ENCODE measurements at places on chromosomes 6 and 20. TPM values are rescaled to one million over a fixed set of nuclear protein-coding genes. Genes with fewer than 3 reads are reported as not detected.

GRCh38 chr6:25301362-25301761, 22.2 kb downstream of the CARMIL1 start:
- no peaks in the 10 kb centered on the region for H3K36me3 ChIP-seq
- no peak overlapping the region for H3K4me3 ChIP-seq
- DNase-seq, result no peak
- no peak overlapping the region for H3K27ac ChIP-seq
- H3K27me3 ChIP-seq, result no peaks in the 10 kb centered on the region

GRCh38 chr20:63692436-63693082, 3.9 kb upstream of the TNFRSF6B start:
- no peaks in the 10 kb centered on the region for H3K27me3 ChIP-seq
- H3K36me3 ChIP-seq, result no peaks in the 10 kb centered on the region
- peaks cover 49% of the 10 kb centered on the region for H3K4me1 ChIP-seq
- no peak overlapping the region for H3K4me3 ChIP-seq
- peak; percentile 18 for DNase-seq

DNA sequence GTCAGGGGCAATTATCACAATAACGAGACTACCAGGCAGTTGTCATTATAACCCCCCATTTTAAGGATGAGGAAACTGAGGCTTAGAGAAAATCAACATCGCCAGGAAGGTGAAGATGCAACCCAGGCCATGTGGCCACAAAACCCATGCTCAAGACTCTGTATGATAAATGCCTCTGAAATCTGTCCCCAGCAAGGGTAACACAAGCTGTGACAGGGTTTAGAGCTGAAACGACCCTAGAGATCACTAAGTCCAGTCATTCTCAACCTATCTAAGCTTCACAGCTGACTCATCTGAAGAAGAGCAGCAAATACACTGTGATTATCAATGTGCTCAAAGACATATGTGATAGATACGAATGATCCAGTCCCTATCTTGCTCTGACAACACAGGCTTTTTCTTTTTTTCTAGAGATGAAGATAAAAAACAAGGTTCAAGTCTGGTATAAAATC, 47.0 kb downstream of the ARHGAP18 start:
- no peak overlapping the region for H3K4me3 ChIP-seq
- H3K4me1 ChIP-seq, result no peaks in the 10 kb centered on the region
- no peak for DNase-seq
- H3K36me3 ChIP-seq, result no peaks in the 10 kb centered on the region
- H3K27ac ChIP-seq, result no peak overlapping the region
- no peaks in the 10 kb centered on the region for H3K27me3 ChIP-seq

GRCh38 chr6:155584006-155584405, 128.4 kb upstream of the NOX3 start:
- no peaks in the 10 kb centered on the region for H3K36me3 ChIP-seq
- H3K4me3 ChIP-seq, result no peak overlapping the region
- no peaks in the 10 kb centered on the region for H3K27me3 ChIP-seq
- DNase-seq, result no peak
- H3K27ac ChIP-seq, result no peak overlapping the region

GRCh38 chr20:14478126-14478525, 140.7 kb upstream of the FLRT3 start:
- DNase-seq, result no peak
- H3K4me1 ChIP-seq, result no peaks in the 10 kb centered on the region
- no peaks in the 10 kb centered on the region for H3K36me3 ChIP-seq
- no peak overlapping the region for H3K27ac ChIP-seq

PAK5 gene
- not detected for total RNA-seq

SLC17A2 gene
- not detected for total RNA-seq

ID4 gene
- 2.4 TPM for total RNA-seq

All from heart right ventricle (tissue), 16 donors.